ENCODE measurements at places on chromosomes 6 and 20.

- no peak for DNase-seq
Observed at GRCh38 chr6:126947070-126947469, 171.4 kb upstream of the RSPO3 start.

DNA sequence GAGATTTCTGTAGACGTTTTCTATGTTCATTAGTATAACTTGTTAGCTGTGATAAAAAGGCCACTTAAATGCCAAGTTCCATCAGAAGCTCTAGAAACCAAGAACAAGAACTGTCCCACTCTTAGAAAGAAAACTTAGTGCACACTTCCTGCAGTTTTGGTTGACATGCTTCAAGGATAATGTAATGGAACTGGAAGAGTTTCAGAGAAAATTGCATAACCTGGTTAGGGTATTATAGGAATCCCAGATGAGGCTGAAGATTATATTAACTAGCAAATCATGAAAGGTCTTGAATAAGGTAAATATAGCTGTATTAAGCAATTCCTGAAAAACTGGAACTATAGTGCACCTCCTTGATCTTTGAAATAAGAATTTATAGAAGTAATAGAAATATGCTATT is 1.8 kb upstream of the PHACTR2 start:
- peak; percentile 80 for DNase-seq

- peak; percentile 20 for DNase-seq
Observed at GRCh38 chr6:33008944-33009861, at the start of gene HLA-DOA. TSS of gene HLA-DOA (minus strand) at chr6:33009591.

- DNase-seq, result no peak
Observed at GRCh38 chr6:40881501-40881900, 157.5 kb downstream of the UNC5CL start.

DNA sequence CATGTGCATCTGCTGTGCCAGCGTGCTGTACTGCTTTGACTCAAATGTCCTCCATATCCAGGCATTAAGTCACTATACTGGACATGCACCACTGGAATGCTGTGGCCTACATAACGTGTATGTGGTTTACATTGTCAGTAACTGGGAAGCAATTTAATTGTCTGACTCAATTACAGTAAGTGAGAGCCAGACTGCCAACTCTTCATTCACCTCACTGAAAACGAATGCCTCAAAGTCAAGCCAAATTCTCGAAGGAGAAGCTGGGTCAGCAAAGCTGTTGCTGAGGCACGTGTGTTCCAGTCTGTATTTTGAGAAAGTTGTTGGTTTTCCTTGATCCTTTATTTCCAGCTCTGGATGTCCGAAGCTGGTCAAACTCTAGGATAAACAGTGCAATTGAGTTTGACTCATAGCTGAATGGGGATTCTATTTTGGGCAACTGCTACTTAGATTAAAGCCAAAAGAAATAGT is 534.3 kb downstream of the COL12A1 start:
- peak; percentile 82 for DNase-seq

DNA sequence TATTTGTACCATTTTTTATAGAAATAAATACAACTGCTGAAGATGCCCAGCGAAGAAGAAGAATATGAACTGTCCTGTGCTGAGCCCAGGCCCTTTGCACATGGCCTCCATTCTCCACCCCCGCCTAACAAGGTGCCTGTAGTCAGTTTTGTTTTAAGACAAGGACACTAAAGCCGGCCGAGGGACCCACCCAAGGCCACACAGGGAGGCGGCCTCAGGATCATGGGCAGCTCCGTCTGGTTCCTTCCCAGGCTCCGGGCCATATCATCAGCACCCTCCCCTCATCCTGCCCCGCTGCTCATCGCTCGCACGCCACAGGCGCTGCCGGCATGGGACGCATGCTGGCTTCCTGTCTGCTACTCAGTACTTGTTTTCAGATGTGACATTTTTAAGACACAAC is 21.3 kb downstream of the PSMG4 start:
- DNase-seq, result no peak

DNA sequence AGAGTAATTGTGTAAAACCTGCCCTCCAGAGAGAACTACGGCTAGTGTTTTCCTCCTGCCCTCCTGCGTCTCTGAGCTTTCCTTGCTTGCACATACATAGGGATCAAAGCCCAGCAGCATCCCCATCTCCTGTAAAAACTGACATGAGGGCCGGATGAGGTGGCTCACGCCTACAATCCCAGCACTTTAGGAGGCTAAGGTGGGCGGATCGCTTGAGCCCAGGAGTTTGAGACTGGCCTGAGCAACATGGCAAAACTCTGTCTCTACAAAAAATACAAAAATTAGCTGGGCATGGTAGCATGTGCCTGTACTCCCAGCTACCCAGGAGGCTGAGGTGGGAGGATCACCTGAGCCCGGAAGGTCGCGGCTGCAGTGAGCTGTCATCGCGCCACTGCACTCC is 40.3 kb upstream of the SMIM29 start:
- no peak for DNase-seq

DNA sequence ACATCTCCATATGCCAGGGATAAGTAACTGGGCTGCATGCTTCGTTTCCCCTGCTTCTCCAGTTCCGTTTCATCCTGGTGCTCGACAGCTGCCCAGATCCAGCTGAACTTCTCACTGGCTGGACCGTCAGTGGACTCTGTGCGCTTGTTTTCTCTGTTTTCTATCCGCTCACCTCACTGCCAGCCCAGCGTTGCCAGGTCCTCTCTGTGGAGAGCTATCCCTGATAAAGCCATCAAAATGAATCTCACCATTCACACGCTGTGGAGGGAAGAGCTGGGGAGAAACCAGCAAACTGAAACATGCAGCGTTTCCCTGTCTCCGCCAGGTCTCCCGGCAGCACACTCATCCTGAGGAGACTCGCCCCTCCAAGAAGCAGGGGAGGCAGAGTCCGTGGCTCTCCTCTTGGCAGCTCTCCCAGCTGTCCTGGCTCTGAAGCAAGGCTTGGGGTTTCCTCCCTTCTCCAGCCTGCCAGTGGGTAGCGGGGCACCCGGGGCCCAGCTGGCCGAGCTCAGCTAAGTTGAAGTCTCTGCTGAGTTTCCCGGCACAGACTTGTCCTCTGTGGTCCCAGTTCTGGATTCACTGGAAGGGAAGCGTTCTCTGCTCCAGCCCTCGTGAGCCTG is 160.9 kb downstream of the DTNBP1 start:
- DNase-seq, result peak; percentile 80

DNA sequence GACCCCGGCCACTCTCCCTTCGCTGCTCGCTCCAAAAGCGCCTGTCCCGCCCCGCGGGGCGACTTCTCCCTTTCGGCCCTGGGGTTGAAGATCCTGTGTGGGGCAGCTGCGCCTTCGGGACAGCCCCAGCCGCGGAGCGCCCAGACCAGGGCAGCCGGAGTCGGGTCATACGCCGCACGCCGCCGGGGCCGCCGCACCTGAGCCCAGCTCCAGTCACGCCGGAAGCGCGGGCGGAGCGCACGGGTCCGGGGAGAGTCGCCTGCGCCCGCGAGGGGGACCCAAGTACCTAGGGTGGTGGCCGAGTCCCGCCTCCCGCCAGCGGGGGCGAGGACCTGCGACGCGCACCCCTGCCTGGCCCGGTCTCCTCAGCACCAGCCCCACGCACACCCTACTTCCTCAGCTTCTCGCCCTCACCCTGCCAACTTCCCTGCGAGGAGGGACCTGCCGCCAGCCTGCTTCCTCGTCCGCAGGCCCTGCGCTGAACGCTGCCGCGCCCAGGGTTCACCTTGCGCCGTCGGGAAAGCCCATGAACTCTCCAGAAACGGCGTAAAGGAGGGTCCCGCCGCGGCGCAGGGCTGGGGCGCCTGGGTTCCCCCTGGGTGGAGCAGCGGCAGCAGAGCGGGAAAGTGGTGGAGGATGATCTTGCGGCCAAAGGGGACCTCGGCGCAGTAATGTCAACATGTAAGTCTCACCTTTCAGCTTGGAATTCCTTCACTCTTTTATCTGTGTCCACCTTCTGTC is at the start of gene ADGRG6:
Gene ADGRG6 (plus strand): TSS at position 357 of the 741 bp plus-strand sequence. CDS start 323 bp downstream, at position 680.
- peak; percentile 30 for DNase-seq

- no peak for DNase-seq
Observed at GRCh38 chr20:57148263-57148662, 118.2 kb downstream of the BMP7 start.

DNA sequence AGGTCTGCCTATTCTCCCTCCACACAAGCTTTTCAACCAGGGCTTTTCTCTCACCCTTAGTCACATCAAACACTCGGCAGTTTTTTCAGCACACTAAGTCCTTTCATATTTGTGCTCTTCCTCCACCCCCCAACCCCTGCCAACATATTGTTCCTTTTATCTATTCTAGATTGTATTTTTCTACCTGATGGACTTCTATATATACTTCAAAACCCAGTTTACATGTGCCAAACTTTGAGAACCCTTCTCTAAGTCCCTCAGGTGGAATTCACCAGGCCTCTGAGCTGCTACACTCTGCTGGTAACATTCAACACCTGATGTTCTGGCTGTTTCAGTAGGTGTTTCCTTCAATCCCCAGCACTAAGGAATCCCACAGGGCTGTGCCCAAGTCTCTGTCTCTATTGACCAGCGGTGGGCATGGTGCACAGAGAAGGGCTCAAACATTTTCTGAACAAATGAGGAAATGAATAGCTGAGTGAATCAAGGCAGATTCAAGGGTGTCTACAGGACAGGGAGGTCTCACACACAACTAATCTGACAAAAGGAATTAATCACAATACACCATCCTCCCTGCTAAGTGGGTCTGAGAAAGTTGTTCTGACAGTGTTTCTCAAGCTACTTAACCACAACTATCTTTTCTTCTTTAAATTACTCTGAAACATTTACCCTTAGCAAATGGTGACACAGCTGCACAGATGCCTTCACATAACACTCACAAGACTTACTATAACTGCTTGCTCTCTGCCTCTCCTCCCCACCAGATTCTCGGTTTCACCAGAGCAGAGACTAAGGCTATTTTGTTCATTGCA is 166.5 kb downstream of the TSHZ2 start:
- DNase-seq, result no peak

GRCh38 chr6:108795814-108796213 is 52.4 kb upstream of the ARMC2 start:
- no peak for DNase-seq

- no peak for DNase-seq
Observed at GRCh38 chr6:149079456-149079855, 238.1 kb upstream of the TAB2 start.

- peak; percentile 7 for DNase-seq
Observed at GRCh38 chr6:82507112-82507511, 143.5 kb downstream of the TPBG start.

DNA sequence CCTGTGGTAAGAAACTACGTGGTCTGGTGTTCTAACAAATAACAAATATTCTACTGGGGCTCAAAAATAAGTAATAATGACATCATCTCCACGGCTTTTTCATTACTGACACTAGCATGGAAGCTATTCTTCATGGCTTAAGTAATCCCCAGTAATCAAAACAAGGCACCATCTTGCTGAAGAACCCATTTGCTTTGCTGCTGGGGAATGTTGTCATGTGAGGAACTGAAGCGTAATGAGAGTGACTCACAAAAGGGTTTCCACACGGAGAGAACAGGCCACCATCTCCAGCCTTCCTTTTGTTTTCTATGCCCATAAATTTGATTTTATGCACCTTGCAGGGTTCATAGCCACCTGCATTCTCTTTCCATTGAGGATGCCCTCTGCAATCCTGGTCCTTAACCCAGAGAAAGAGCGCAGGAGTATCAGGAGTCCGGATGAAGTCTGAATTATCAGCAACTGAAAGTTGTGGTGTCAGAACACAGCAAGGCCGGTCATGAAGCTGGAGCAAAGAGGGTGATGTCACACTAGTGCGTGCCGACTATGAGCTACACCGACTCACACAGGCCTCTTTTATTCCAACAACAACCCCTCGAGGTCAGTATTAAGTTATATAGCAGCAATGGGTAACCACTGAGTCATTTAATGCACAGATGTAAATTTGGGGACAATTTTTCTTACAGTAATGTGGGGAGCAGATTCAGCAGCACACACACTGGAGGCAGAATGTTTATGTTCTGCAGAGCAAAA is 173.7 kb upstream of the SSTR4 start:
- peak; percentile 29 for DNase-seq

- DNase-seq, result no peak
Observed at GRCh38 chr20:63124092-63124781, 91.7 kb downstream of the YTHDF1 start.
